ENCODE measurements at places on chromosomes 7 and 10. TPM values are rescaled to one million over a fixed set of nuclear protein-coding genes. Genes with fewer than 3 reads are reported as not detected.
A peak's percentile ranks its signal among the peaks of the same experiment; 100 is the strongest.

DNA sequence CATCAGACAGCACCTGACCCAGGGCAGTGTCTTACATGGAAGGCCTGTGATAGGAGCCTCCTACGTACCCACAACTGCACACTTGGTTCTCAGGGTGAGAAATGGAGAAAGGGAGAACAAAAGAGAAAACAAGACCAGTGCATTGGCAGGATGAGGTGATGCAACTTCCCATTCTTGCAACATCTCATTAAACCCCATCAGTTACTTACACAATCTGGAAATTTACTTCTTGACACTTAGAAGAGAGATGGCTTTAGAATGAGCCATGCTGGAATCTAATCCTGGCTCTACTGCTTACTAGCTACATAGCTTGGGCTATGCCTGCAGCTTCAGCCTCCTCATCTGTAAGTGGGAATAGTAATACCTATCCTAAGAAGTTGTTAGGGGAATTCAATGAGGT is 391.7 kb downstream of the KCNMA1 start:
- H3K4me3 ChIP-seq, result no peak overlapping the region
- H3K36me3 ChIP-seq, result no peaks in the 10 kb centered on the region
- no peaks in the 10 kb centered on the region for H3K27me3 ChIP-seq
- peak overlapping the region; percentile 14 for H3K27ac ChIP-seq

- DNase-seq, result peak; percentile 69
- H3K27me3 ChIP-seq, result no peaks in the 10 kb centered on the region
- no peaks in the 10 kb centered on the region for H3K4me1 ChIP-seq
- no peak overlapping the region for H3K4me3 ChIP-seq
These were observed 9.1 kb downstream of the RASSF4 start for GRCh38 chr10:44968500-44969400.

- no peaks in the 10 kb centered on the region for H3K36me3 ChIP-seq
- no peak overlapping the region for H3K4me3 ChIP-seq
- DNase-seq, result no peak
- no peak overlapping the region for H3K27ac ChIP-seq
These were observed 61.5 kb downstream of the C10orf120 start for GRCh38 chr10:122638106-122638505.

- no peaks in the 10 kb centered on the region for H3K4me1 ChIP-seq
- no peak for DNase-seq
- H3K36me3 ChIP-seq, result no peaks in the 10 kb centered on the region
- no peaks in the 10 kb centered on the region for H3K27me3 ChIP-seq
These were observed 695.0 kb upstream of the NRP1 start for GRCh38 chr10:34029455-34029854.

- H3K4me3 ChIP-seq, result no peak overlapping the region
- H3K36me3 ChIP-seq, result no peaks in the 10 kb centered on the region
- no peaks in the 10 kb centered on the region for H3K27me3 ChIP-seq
- DNase-seq, result no peak
- peaks cover 16% of the 10 kb centered on the region for H3K4me1 ChIP-seq
These were observed 93.4 kb downstream of the PIP4K2A start for GRCh38 chr10:22620929-22621328.

- H3K4me3 ChIP-seq, result no peak overlapping the region
- no peaks in the 10 kb centered on the region for H3K36me3 ChIP-seq
- DNase-seq, result no peak
- H3K27ac ChIP-seq, result no peak overlapping the region
- no peaks in the 10 kb centered on the region for H3K27me3 ChIP-seq
These were observed 113.1 kb downstream of the RNF32 start for GRCh38 chr7:156753630-156754029.

DNA sequence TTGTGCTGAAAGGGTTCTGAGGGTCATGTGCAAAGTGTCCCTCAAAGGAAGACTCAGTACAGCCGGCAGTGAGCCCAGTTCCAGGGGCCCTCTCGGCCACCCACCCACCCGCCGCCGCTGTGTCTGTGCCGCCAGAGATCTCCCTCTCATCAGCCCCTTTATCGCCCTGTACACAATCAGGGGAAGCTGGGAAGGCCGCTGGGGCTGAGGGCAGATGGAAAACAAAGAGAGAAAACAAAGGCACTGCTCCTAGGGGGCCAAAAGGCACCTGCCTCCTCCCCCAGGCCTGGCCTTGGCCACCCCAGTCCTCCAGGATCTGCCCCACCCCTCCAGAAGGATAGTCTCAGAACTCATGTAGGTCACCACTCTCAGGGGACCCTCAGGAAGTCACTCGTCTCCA is 67.0 kb downstream of the ZMIZ1 start:
- H3K27me3 ChIP-seq, result no peaks in the 10 kb centered on the region
- no peak for DNase-seq
- H3K4me3 ChIP-seq, result no peak overlapping the region
- H3K4me1 ChIP-seq, result no peaks in the 10 kb centered on the region
- no peaks in the 10 kb centered on the region for H3K36me3 ChIP-seq

- no peaks in the 10 kb centered on the region for H3K4me1 ChIP-seq
- H3K27me3 ChIP-seq, result no peaks in the 10 kb centered on the region
- no peak overlapping the region for H3K4me3 ChIP-seq
- H3K36me3 ChIP-seq, result no peaks in the 10 kb centered on the region
- no peak overlapping the region for H3K27ac ChIP-seq
These were observed 590.2 kb downstream of the MAGI2 start for GRCh38 chr7:78863281-78863680.

DNA sequence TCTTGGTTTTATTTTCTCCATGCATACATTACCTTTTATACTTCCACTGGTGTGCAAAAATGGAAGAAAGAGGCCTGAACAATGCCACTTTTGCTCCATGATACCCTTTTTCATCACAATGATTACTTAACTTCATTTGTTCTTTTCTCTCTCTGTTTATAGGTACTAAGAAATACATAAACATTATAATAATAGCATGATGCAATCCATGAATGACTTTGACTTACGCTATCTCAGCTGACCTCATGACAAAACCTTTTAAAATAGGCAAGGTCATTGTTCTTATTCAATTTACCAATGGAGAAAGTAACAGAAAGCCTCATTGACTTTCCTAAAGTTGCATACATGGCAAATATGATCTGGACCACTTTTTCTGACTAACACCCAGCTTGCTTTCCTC is 105.1 kb upstream of the ZEB1 start:
- no peak overlapping the region for H3K4me3 ChIP-seq
- peaks cover 2% of the 10 kb centered on the region for H3K27me3 ChIP-seq
- no peak overlapping the region for H3K27ac ChIP-seq
- DNase-seq, result no peak
- H3K4me1 ChIP-seq, result no peaks in the 10 kb centered on the region

- no peak for DNase-seq
- no peaks in the 10 kb centered on the region for H3K27me3 ChIP-seq
- no peak overlapping the region for H3K4me3 ChIP-seq
- H3K27ac ChIP-seq, result no peak overlapping the region
These were observed 99.8 kb downstream of the SND1 start for GRCh38 chr7:127751490-127752448.

- H3K27ac ChIP-seq, result no peak overlapping the region
- DNase-seq, result no peak
- H3K27me3 ChIP-seq, result no peaks in the 10 kb centered on the region
- H3K36me3 ChIP-seq, result no peaks in the 10 kb centered on the region
- no peak overlapping the region for H3K4me3 ChIP-seq
These were observed 2.3 kb upstream of the CTTNBP2 start for GRCh38 chr7:117875566-117875965.

- H3K27ac ChIP-seq, result no peak overlapping the region
- H3K36me3 ChIP-seq, result no peaks in the 10 kb centered on the region
- no peak overlapping the region for H3K4me3 ChIP-seq
- no peak for DNase-seq
- H3K27me3 ChIP-seq, result no peaks in the 10 kb centered on the region
These were observed 57.3 kb downstream of the HELLS start for GRCh38 chr10:94602729-94603515.

- peak; percentile 90 for DNase-seq
- H3K27ac ChIP-seq, result peak overlapping the region; percentile 82
- H3K4me1 ChIP-seq, result no peaks in the 10 kb centered on the region
- H3K4me3 ChIP-seq, result no peak overlapping the region
These were observed 26.5 kb downstream of the GTF2IRD1 start for GRCh38 chr7:74479961-74480829.

- no peak overlapping the region for H3K27ac ChIP-seq
- H3K4me1 ChIP-seq, result no peaks in the 10 kb centered on the region
These were observed 50.0 kb downstream of the ANLN start for GRCh38 chr7:36439624-36440023.

GRCh38 chr10:46552526-46553237 is 3.8 kb downstream of the GPRIN2 start:
- H3K4me3 ChIP-seq, result no peak overlapping the region
- H3K4me1 ChIP-seq, result no peaks in the 10 kb centered on the region
- H3K36me3 ChIP-seq, result no peaks in the 10 kb centered on the region
- DNase-seq, result peak; percentile 67
- H3K27me3 ChIP-seq, result no peaks in the 10 kb centered on the region

DNA sequence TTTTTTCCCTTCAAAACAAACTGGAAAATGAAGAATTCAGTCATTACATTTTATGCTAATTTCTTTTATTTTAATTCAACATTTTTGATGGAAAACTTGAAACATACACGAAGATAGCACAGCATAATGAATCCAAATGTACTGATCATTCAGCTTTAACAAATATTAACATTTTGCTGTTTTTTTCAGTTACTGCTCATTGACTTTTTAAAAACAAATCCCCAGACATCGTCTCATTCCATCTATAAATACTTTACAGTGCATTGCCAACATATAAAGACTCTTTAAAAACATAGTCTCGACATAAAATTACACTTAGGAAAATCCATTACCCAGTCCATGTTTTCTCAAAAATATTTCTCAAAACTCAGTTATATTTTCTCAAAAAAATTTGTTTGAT is 452.3 kb downstream of the GALNT17 start:
- H3K4me3 ChIP-seq, result no peak overlapping the region
- no peak overlapping the region for H3K27ac ChIP-seq
- no peaks in the 10 kb centered on the region for H3K4me1 ChIP-seq
- no peak for DNase-seq
- no peaks in the 10 kb centered on the region for H3K36me3 ChIP-seq

GRCh38 chr10:86401588-86402282 is 35.1 kb upstream of the GRID1 start:
- no peak overlapping the region for H3K27ac ChIP-seq
- H3K4me1 ChIP-seq, result peaks cover 2% of the 10 kb centered on the region

GRCh38 chr10:36168777-36169176 is 526.7 kb upstream of the FZD8 start:
- no peaks in the 10 kb centered on the region for H3K36me3 ChIP-seq
- no peaks in the 10 kb centered on the region for H3K27me3 ChIP-seq
- H3K4me3 ChIP-seq, result no peak overlapping the region
- H3K27ac ChIP-seq, result no peak overlapping the region
- peaks cover 6% of the 10 kb centered on the region for H3K4me1 ChIP-seq

DNA sequence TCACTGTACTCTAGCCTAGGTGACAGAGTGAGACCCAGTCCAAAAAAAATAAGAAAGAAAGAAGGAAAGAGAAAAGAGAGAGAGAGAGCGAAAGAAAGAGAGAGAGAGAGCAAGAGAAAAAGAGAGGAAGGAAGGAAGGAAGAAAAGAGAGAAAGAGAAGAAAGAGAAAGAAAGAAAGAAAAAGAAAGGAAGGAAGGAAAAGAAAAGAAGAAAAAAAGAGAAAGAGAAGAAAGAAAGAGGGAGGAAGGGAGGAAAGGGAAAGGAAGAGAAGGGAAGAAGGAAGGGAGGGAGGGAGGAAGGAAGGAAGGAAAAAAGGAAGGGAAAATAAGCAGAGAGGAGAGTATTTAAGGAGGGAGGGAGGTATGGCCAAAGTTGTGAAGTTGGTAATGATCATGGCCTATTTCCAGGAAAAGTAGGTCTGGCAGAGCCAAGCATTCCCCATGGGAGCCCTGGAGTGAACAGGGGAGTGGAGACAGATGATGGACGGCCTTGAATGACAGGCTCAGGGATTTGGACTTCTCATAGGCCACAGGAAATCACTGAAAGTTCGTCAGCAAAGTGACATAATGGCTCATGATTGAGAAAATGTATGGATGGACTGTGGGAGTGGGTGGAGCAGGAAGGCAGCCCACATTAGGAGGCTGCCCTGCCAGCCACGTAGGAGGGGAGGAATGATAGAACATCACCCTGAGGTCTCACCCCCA is 44.8 kb upstream of the CUX1 start:
- H3K36me3 ChIP-seq, result no peaks in the 10 kb centered on the region
- no peak overlapping the region for H3K4me3 ChIP-seq
- no peaks in the 10 kb centered on the region for H3K27me3 ChIP-seq

DNA sequence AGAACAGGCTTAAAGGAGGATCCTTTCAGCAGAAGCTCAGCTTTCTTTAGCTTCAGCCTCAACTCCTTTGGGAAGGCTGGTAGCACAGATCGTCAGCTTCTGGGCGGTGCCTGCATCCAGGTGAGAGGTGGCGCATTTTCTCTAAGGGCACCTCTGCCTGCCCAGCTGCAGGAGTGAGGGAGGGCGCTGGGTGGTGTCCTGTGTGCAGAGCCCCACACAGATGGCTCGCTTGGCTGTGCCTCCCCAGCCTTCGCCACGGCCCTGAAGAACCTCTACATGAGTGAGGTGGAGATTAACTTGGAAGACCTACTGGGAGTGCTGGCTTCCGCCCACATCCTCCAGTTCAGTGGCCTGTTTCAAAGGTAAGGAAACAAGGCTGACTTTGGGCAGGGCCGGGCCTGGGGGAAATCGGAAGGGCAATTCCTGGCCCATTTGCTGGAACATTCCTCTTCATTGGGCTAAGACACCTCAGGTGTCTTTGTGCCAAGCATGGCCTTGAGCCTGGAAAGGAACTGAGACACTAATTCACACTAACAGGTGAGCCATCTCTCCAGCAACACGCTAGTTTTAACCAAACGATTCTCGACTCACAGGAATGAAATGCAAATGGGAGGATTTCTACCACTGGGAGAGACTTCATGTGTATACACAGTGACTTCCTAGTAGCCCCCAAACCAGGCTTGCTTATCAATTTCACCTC is 19.9 kb downstream of the BTBD16 start:
- no peaks in the 10 kb centered on the region for H3K27me3 ChIP-seq
- no peak overlapping the region for H3K4me3 ChIP-seq
- H3K36me3 ChIP-seq, result no peaks in the 10 kb centered on the region
- H3K27ac ChIP-seq, result no peak overlapping the region
- no peaks in the 10 kb centered on the region for H3K4me1 ChIP-seq
- no peak for DNase-seq

The NCF1 gene
- total RNA-seq, result 7.0 TPM

The MTPN gene
- total RNA-seq, result 92.6 TPM

The CCDC172 gene
- not detected for total RNA-seq

The TRAPPC14 gene
- total RNA-seq, result 17.4 TPM

The FKBP6 gene
- total RNA-seq, result not detected

The MYO1G gene
- 21.3 TPM for total RNA-seq

The KCND2 gene
- total RNA-seq, result 1.9 TPM

The SPDYE17 gene
- not detected for total RNA-seq
